ENCODE measurements at places on chromosomes 2 and 18. TPM values are rescaled to one million over a fixed set of nuclear protein-coding genes. Genes with fewer than 3 reads are reported as not detected.
A peak's percentile ranks its signal among the peaks of the same experiment; 100 is the strongest.

GPR45 gene
- total RNA-seq: not detected

GRCh38 chr2:124884315-124884714 lies 859.2 kb downstream of the CNTNAP5 start:
- no peak for DNase-seq
- no peak overlapping the region for H3K27ac ChIP-seq
- no peak overlapping the region for H3K4me3 ChIP-seq
- no peaks in the 10 kb centered on the region for H3K4me1 ChIP-seq

GRCh38 chr2:188813315-188813714 lies 160.9 kb upstream of the COL3A1 start:
- no peak overlapping the region for H3K27ac ChIP-seq
- no peaks in the 10 kb centered on the region for H3K27me3 ChIP-seq
- H3K36me3 ChIP-seq: no peaks in the 10 kb centered on the region
- H3K4me1 ChIP-seq: no peaks in the 10 kb centered on the region

GRCh38 chr2:75553935-75554531 lies 6.7 kb downstream of the EVA1A start:
- no peaks in the 10 kb centered on the region for H3K36me3 ChIP-seq
- H3K27ac ChIP-seq: no peak overlapping the region
- peaks cover 25% of the 10 kb centered on the region for H3K27me3 ChIP-seq
- no peak for DNase-seq
- H3K4me3 ChIP-seq: no peak overlapping the region
- no peaks in the 10 kb centered on the region for H3K4me1 ChIP-seq

GRCh38 chr2:115739574-115739973 lies 1297.1 kb downstream of the DPP10 start:
- no peak for DNase-seq
- H3K4me3 ChIP-seq: no peak overlapping the region
- H3K4me1 ChIP-seq: no peaks in the 10 kb centered on the region
- no peak overlapping the region for H3K27ac ChIP-seq

DNA sequence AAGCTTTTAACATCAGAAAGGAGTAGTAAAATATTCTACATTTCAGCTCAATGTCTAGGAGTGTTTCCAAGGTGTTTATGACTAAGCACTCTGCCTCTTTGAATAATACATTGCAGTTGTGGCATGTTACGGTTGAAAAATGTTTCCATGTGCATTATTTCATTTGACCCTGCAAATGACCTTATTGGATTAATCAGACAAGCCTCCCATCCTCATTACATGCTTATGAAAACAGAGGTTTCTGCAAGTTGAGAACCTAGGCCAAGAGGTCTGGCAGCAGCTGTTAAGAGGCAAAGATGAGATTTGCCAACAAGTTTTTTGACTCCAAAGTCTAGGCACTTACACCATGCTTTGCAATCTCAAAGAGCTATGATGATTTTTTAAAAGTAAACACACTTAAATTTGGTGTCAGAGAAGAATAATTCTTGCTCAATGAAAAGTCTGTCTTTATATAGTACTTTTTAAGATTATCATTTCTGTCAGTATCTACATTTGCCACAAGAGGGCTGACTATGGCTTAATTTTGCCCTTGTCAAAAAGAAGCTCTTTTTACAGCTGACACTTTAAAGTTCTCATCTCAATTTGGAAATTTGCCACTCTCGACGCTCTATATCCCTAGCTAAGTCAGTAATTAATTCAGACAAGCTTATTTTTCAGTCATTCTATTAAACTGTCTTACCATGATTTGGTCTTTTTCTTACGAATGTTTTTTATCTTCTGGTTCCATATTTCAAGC lies 260.6 kb downstream of the PAX3 start:
- no peak overlapping the region for H3K4me3 ChIP-seq
- peaks cover 9% of the 10 kb centered on the region for H3K27me3 ChIP-seq
- no peak for DNase-seq

- peaks cover 2% of the 10 kb centered on the region for H3K27me3 ChIP-seq
- no peak for DNase-seq
- H3K27ac ChIP-seq: no peak overlapping the region
- H3K36me3 ChIP-seq: no peaks in the 10 kb centered on the region
- no peaks in the 10 kb centered on the region for H3K4me1 ChIP-seq
Observed at GRCh38 chr2:45273412-45274249, 264.4 kb upstream of the SIX2 start.

ANKRD53 gene
- total RNA-seq: not detected

DNA sequence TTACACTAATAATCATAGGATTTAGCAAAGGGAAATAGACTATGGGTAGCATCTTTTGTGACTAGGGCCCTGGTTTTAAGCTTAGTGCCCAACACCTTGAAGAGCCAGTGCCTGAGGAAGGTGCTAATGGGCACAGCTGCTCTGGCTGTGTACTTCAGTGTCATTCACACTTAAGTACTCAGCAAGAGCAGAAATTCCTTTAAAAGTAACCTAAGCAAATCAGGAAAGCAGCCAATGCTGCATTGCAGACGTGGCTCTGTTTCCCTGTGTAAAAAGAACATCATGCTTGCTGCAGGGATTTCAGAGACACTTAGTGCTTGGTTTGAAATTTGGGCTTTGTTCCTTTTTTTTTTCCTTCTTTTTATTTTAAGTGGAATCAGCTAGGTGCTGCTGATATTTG lies 505.4 kb downstream of the SUCLG1 start:
- DNase-seq: no peak
- H3K4me3 ChIP-seq: no peak overlapping the region
- no peak overlapping the region for H3K27ac ChIP-seq
- H3K27me3 ChIP-seq: peaks cover 2% of the 10 kb centered on the region

DNA sequence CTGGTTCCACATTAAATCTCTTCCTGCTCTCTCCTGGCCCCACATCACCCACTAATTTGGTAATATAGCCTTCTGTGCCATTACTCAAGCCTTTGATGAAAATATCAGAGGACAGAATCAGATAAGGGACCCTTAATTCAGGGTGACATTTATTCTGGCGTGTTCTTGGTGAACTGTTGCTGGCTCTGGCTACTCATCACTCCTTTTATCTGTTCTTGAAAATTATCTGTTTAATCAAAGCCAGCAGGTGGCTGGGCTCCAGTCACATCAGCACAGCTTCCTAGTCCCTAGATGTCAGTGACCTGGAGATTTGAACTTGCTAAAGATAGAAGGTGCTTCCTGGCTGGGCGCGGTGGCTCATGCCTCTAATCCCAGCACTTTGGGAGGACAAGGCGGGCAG lies 26.9 kb upstream of the SLC35F6 start:
- H3K27me3 ChIP-seq: no peaks in the 10 kb centered on the region
- no peak overlapping the region for H3K4me3 ChIP-seq
- no peak for DNase-seq
- no peaks in the 10 kb centered on the region for H3K4me1 ChIP-seq
- H3K36me3 ChIP-seq: no peaks in the 10 kb centered on the region

- no peak overlapping the region for H3K27ac ChIP-seq
- no peak for DNase-seq
- no peaks in the 10 kb centered on the region for H3K27me3 ChIP-seq
- no peaks in the 10 kb centered on the region for H3K36me3 ChIP-seq
Observed at GRCh38 chr2:60046529-60046928, 506.9 kb downstream of the BCL11A start.

PROKR1 gene
- not detected for total RNA-seq

DNA sequence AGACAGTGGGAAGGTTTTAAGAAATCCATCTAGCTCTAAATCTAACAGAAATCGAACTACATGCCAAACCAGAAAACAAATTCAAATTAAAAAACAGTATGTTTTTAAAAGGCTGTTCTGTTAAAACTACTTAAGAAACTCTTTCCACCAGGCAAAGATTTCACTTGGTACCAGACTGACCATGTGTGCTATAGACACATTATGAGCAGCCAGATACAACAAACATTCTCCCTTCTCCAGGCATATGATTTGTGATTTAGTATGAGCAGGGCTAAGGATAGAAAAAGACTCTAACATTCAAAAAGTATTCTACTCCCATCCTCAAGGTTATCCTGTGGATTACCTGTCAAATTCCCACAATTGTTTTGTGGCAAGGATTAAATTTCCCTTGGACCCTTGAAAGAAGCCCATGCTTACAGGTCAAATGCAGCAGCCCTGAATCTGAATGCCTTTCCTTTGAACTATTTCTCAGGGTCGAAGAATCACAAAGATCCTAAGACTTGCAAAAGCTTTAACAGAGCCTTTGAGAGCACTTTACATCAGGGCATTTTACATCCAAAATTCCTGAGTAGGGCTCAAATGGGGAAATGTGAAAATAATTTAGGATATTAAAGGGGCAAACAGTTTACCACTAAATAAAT lies 42.5 kb upstream of the TTC32 start:
- no peak for DNase-seq
- H3K36me3 ChIP-seq: peaks cover 11% of the 10 kb centered on the region
- H3K4me3 ChIP-seq: no peak overlapping the region
- H3K4me1 ChIP-seq: no peaks in the 10 kb centered on the region
- H3K27ac ChIP-seq: no peak overlapping the region

DNA sequence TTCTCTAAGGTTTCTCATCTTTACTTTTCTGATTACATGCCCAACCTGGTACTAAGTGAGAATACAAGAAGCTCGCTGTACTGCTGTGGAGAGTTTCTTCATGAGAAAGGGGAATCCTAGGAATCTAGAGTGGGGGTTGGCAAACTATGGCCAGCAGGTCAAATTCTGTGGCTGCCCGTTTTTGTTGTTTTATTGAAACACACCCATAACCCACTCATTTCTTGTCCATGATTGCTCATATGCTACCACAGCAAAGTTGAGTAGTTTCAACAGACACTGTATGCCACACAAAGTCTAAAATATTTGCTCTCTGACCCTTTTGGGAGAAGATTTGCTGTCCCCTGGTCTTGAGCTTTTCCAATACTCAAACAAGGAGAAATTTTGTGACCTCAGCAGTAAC lies 58.8 kb downstream of the C2orf74 start:
- no peaks in the 10 kb centered on the region for H3K27me3 ChIP-seq
- H3K27ac ChIP-seq: no peak overlapping the region
- H3K36me3 ChIP-seq: peaks cover 29% of the 10 kb centered on the region
- no peaks in the 10 kb centered on the region for H3K4me1 ChIP-seq

CNOT9 gene
- total RNA-seq: 74.3 TPM

GRCh38 chr2:147438882-147439281 lies 405.9 kb upstream of the ACVR2A start:
- no peaks in the 10 kb centered on the region for H3K36me3 ChIP-seq
- DNase-seq: no peak
- H3K4me1 ChIP-seq: no peaks in the 10 kb centered on the region

FAM117B gene
- 14.2 TPM for total RNA-seq

DNA sequence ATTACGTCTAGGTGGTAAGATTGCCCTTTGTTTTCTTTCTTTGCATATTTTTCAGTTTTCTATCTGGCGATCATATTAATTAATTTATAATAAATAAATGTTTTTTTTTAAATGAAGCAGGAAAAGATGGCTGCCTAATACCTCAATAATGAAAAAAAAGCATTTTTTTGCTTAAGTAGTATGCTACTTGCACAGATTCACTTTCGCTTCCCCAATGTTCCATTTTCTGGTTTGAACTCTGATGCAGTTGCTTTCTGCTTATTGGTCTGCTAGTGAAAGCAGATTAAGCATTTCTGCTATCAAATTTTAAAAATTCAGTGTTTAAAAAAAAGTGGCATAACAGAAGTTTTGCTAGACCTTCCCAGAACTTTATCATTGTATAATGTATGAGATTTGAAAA lies 11.9 kb upstream of the TMEM182 start:
- H3K4me1 ChIP-seq: no peaks in the 10 kb centered on the region
- DNase-seq: no peak
- no peak overlapping the region for H3K4me3 ChIP-seq
- no peaks in the 10 kb centered on the region for H3K36me3 ChIP-seq
- no peaks in the 10 kb centered on the region for H3K27me3 ChIP-seq

- no peaks in the 10 kb centered on the region for H3K36me3 ChIP-seq
- H3K27me3 ChIP-seq: peaks cover 1% of the 10 kb centered on the region
- DNase-seq: no peak
- no peak overlapping the region for H3K4me3 ChIP-seq
Observed at GRCh38 chr2:126518196-126518595, 137.8 kb upstream of the GYPC start.

SH3BP4 gene
- total RNA-seq: 0.64 TPM

GPR75 gene
- 0.35 TPM for total RNA-seq

UGT1A8 gene
- total RNA-seq: not detected

- H3K27ac ChIP-seq: peak overlapping the region; percentile 44
- no peak for DNase-seq
- peaks cover 53% of the 10 kb centered on the region for H3K36me3 ChIP-seq
- peaks cover 58% of the 10 kb centered on the region for H3K4me1 ChIP-seq
- H3K4me3 ChIP-seq: no peak overlapping the region
- no peaks in the 10 kb centered on the region for H3K27me3 ChIP-seq
Observed at GRCh38 chr2:224884188-224884587, 158.1 kb downstream of the DOCK10 start.

DNA sequence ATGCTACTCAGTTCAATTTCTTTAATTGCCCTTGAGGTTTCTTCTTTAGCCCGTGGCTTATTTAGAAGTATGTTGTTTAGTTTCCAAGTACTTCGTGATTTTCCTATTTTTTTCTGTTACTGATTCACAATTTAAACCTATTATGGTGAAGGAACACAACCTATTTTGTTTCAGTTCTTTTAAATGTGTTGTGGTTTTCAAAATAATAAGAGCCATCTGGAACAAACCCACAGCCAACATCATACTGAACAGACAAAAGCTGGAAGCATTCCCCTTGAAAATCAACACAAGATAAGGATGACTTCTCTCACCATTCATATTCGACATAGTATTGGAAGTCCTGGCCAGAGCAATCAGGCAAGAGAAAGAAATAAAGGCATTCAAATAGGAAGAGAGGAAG lies 155.2 kb downstream of the GALNT1 start:
- H3K27ac ChIP-seq: no peak overlapping the region
- no peak overlapping the region for H3K4me3 ChIP-seq
- H3K36me3 ChIP-seq: no peaks in the 10 kb centered on the region
- H3K27me3 ChIP-seq: no peaks in the 10 kb centered on the region
- no peak for DNase-seq
- no peaks in the 10 kb centered on the region for H3K4me1 ChIP-seq

HMSD gene
- 31.7 TPM for total RNA-seq

POTEI gene
- total RNA-seq: not detected

DNA sequence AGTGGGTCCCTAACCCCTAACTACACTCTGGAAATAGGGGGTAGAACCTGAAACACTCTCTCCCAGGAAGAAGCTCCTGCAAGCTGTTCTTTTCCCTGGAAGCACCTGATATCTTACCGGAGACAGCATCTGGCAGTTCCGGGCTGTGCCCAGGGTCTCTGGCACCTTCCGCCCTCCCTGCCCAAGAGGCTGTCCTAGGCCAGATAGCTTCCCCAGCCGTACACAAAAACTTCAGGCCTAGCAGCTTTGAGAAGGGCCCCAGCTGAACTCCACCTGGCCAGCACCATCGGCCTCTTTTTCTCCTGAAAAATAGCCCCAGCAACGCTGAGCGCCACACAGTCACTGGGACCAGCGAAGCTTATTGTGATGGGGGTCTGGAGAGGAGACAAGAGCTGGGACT lies 9.7 kb downstream of the OSR1 start:
- peaks cover 3% of the 10 kb centered on the region for H3K36me3 ChIP-seq
- H3K4me3 ChIP-seq: peak overlapping the region; percentile 95
- H3K4me1 ChIP-seq: peaks cover 31% of the 10 kb centered on the region
- DNase-seq: no peak
- peaks cover 45% of the 10 kb centered on the region for H3K27me3 ChIP-seq

- peak overlapping the region; percentile 83 for H3K4me3 ChIP-seq
- H3K36me3 ChIP-seq: no peaks in the 10 kb centered on the region
- no peaks in the 10 kb centered on the region for H3K27me3 ChIP-seq
- peak overlapping the region; percentile 85 for H3K27ac ChIP-seq
- no peak for DNase-seq
Observed at GRCh38 chr2:161245671-161246070, 62.6 kb upstream of the PSMD14 start.

Data from activated naive CD4-positive, alpha-beta T cell treated with anti-CD3 and anti-CD28 coated beads for 36 hours (primary cell).